Left ventricle myocardium superior (tissue), 1 donor: ENCODE measurements at places on chromosomes 13 and 19.

GRCh38 chr13:43981091-43981490, 101.4 kb downstream of the LACC1 start:
- DNase-seq, result no peak

DNA sequence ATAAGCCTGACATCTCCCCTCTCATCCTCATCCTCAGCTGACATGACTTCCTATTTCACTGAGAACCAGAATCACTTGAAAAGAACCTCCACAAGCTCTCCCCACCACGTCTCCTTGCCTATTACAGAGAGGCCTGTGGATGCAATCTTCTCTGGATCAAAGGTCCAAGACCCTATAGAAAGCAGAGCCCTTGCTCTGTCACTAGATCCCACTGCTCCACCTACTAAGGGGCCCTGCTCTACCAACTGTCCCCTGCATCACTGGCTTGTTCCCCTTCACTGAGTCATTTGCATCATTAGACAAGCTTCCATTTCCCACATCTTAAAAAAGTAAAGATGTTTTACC, 40.8 kb downstream of the RCBTB2 start:
- DNase-seq, result no peak

GRCh38 chr19:10006335-10006708, 4.0 kb downstream of the COL5A3 start:
- peak; percentile 76 for DNase-seq

GRCh38 chr19:58279042-58279924, 528 bp downstream of the ZNF8 start:
- peak; percentile 89 for DNase-seq

DNA sequence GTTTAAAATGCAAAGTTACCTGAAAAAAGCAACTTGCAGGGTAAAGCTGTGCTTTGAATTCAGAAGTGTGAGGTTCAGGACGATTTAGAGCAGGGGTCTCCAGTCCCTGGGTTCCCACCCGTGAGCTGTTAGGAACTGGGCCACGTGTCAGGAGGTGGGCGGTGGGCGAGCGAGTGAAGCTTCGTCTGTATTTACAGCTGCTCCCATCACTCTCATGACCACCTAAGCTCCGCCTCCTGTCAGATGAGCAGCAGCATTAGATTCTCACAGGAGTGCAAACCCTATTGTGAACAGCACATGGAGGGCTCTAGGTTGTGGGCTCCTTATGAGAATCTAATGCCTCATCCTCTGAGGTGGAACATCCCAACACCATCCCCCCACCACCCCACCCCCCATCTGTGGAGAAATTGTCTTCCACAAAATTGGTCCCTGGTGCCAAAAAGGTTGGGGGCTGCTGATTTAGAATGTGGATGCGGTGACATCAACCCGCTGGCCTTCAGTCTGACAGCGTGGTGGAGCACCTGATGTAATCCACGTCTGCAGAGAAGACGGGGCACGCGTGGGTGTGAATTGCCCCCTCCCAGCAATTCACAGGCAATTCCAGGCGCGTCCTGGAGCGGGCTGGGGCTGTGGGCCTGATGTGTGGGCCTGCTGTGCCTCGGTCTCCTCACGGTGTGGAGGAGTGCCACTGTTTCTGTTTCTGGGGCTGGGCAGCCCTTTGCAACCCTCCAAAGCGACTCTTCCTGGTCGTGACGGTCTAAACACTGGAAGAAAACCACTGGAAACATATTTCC, 214.0 kb upstream of the SOX1 start:
- no peak for DNase-seq

GRCh38 chr19:28746478-28746877, 466.5 kb downstream of the UQCRFS1 start:
- no peak for DNase-seq

DNA sequence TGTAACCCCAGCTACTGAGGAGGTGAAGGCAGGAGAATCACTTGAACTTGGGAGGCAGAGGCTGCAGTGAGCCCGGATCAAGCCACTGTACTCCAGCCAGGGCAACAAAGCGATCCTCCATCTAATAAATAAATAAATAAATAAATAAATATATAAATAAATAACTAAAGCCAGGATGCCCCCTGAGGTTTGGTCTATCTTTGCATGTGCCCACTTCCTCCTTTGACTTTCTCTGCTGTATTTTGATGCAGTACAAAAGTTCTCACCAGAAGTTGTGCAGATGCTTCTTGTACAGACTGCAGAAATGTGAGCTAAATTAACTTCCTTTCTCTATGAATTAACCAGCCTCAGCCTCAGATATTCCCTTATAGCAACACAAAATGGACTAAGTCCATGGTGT, 6.5 kb upstream of the N4BP2L2 start:
- no peak for DNase-seq

DNA sequence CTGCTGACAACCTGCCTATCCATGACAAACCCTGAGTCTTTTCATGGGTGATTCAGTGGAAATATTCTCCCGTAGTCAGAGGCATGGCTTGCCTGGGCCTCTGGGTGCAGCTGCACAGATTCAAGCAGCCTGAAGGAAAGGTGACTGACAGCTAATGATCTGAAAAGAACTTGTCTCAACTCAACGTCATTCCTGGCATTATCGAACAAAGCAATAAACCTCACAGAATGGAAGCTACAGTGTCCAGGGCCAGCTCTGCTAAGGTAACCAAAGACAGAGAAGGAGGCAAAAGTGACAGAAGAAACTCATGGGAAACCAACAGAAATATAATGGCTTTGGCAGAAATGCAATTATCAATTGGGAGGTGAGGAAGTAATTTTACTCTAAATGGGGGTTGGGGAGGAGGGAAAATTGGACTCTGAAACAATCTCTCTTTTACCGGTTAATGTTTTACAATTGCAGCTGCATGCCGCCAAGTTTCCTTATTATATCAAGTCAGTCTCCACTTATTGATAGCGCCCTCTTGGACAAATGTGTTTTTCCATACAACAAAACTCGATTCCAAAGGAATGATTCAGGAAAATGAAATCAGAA, 12.9 kb downstream of the STARD13 start:
- no peak for DNase-seq

DNA sequence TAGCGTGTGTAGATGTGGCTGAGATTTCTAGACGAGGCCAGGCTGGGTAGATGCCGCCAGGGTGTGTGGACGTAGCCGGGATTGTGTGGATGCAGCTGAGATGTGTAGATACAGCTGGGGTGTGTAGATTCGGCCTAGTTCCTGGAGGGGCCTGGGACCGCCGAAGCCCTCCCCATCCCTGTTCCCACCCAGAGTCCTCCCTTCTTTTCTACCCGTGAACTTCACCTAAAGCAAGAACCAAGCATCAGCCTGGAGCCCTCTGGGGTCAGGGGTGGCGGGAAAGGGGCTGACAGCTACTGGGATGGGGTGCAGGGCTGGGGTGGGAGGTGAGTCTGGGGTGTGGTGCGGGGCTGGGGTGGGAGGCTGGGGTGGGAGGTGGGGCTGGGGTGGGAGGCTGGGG, 768 bp downstream of the TMPRSS9 start:
- DNase-seq, result no peak

GRCh38 chr13:93698016-93698613, 471.5 kb downstream of the GPC6 start:
- no peak for DNase-seq

DNA sequence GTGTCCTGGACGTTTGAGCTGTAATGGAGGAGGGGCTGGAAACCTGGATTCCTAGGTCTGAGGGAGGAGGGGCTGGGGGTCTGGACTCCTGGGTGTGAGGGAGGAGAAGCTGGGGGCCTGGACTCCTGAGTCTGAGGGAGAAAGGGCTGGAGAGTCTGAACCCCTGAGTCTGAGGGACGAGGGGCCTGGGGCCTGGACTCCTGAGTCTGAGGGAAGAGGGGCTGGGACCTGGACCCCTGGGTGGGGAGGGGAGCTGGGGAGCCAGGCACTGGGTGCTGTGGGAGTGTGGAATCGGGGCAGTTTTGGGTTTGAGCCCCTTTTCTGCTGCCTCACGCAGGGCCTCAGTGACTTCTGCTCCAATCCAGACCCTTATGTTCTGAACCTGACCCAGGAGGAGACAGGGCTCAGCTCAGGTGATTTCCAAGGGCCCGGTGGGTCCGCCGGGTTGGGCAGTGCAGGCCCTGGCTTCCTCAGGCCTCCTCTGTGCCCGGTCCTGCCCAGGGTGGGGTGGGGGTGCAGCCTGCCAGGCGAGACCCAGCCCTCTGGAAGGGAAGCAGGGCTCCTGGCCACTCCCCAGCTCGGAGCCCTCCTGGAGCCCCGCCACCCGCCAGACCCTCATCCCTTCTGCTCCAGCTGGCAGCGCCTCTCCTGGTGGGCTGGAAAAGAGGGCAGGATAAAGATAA, 14.4 kb downstream of the TTYH1 start:
- DNase-seq, result no peak

- no peak for DNase-seq
Measured at GRCh38 chr13:77386880-77387606, 60.1 kb upstream of the MYCBP2 start.

GRCh38 chr13:20499986-20500385, 25.7 kb downstream of the CRYL1 start:
- no peak for DNase-seq

DNA sequence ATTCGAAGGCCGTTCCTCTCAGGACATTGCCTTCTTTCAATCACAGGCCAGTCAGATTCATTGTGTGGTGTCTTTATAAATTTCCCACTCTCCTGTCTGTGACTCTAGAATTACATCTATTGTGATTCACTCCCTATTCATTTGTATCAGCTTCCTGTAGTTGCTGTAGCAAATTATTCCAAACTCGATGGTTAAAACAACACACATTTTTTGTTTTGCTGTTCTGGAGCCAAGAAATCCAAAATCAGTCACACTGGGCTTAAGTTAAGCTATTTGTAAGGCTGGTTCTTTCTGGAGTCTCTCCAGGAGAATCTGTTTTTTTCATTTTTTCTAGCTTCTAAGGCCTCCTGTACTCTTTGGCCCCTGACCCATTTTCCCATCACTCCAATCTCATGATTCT, 1487.0 kb upstream of the SLC10A2 start:
- DNase-seq, result no peak

DNA sequence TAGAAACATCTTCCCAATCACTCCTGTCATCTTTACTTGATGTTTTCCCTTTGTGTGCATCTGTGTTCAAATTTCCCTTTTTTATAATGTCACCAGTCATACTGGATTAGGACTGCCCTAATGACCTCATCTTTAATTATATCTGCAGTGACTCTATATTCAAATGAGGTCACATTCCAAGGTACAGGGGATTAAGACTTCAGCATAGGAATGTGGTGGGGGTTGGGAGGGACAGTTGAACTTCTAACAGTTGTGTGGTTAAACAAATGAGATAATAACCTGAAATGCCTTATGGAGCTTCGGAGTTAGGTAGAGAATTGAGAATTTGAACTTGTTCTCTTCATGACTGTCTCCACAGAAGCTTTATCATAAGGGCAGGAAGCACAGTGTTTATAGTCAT, 23.0 kb downstream of the PAN3 start:
- DNase-seq, result no peak

DNA sequence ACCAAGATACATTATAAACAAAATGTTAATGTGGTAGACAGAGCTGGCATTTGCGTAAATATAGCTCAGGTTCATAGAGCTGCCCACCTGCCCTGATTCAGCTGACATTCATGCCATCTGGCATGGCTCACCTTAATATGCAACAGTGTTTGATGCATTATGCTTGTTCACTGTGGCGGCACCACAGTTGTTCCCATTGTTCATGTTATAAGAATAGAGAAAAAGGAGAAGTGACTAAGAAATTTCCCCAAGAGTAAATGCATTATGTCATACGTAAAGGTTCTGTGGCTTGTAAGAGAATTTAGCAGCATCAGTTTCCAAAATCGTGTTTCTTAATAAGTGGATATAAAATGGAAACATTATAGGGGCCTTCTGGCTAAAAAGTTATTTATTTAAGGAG, 4.5 kb downstream of the CCNA1 start:
- DNase-seq, result no peak

GRCh38 chr13:24688111-24688510, 7.9 kb downstream of the ATP12A start:
- DNase-seq, result no peak

DNA sequence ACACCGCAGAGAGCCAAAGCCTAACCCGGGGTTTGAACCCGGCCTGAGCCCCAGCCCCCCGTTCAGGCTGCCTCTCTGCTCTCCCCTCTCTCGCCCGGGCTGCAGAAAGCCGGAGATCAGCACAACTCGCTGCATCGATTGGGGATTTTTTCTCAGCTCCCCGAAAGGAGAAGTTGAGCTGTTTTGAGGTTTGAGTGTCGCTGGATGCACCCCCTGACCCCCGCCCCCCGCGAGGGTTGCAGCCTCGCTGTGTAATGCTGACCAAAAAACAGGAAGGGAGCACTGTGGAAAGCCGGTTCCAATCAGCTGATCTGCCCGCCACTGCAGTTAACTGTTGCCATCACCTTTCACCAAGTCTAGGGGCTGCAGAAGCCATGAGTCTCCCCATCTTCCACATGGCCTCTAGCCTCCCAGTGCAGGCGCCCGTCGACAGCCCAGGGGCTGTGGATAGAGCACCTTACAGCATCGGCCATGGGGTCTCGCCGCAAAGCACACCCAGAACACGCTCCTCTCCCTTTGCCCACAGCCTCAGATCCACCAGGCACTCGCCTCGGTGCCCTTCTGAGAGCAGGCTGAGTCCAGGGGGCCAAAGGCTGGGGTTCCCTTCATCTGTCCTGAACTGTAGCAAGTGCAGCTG, 34.5 kb downstream of the MYO9B start:
- DNase-seq, result peak; percentile 72

DNA sequence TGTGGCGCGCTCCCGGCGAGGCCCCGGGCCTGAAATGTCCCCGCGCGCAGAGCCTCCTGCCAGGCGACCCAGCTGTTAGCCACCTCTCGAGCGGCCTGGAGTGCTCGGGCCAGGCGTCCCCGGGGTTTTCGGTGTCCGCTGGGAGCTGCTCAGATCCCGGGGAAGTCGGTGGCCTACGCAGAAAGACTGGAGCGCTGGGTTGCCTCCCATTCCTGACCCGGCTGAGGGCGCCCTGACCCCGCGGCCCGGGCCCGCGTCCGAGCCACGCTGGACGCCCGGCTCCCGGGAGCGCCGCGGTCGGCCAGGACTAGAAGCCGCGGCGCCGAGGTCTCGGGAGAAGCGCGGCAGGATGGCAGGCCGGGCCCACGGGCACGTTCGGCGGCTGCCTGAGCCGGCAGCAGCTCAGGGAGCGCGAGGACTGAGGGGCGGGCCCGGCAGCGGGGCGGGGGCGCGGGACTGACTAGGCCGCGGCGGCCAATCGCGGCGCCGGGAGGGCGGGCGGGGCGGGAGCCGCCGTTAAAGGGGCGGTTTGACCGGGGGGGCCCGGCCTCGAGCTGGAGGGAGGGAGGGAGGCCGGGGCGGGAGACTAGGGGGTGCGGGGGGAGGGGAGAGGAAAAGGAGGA, 1.3 kb upstream of the ZIC2 start:
- DNase-seq, result peak; percentile 79

- no peak for DNase-seq
Measured at GRCh38 chr13:94494026-94494425, 14.5 kb upstream of the DCT start.
